A673 (cell line): ENCODE measurements at places on chromosomes 2 and 18. TPM values are rescaled to one million over a fixed set of nuclear protein-coding genes. Genes with fewer than 3 reads are reported as not detected.

GRCh38 chr2:196670342-196670741 is 30.8 kb downstream of the CCDC150 start:
- no peaks in the 10 kb centered on the region for H3K27me3 ChIP-seq
- no peak overlapping the region for H3K4me3 ChIP-seq
- DNase-seq: no peak
- no peaks in the 10 kb centered on the region for H3K36me3 ChIP-seq

The CHMP3 gene
- total RNA-seq: 87.5 and 89.0 TPM in 2 replicates

DNA sequence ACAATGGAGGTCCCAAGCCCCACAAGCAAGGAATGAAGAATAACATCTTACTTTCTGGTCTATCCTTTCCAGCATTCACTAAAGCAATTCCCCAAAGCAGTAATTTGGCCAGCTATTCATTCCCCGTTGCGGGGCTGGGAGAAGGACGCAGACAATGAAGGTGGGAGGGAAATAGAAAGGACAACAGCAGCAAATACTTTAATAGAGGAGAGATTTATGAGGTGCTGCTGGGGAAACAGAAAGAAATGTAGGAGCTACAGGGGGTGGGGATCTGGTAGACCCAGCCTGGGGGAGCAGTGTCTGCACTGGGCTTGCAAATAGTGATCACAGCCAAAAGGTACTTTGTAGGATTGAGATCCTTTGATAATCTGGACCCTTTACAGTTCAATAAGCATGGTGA is 13.9 kb upstream of the ATL2 start:
- H3K27me3 ChIP-seq: no peaks in the 10 kb centered on the region
- no peaks in the 10 kb centered on the region for H3K4me1 ChIP-seq
- no peak for DNase-seq
- no peaks in the 10 kb centered on the region for H3K36me3 ChIP-seq

GRCh38 chr18:6273423-6273822 is 141.3 kb downstream of the L3MBTL4 start:
- no peak for DNase-seq
- H3K4me1 ChIP-seq: no peaks in the 10 kb centered on the region
- H3K4me3 ChIP-seq: no peak overlapping the region
- H3K36me3 ChIP-seq: no peaks in the 10 kb centered on the region
- H3K27ac ChIP-seq: no peak overlapping the region

DNA sequence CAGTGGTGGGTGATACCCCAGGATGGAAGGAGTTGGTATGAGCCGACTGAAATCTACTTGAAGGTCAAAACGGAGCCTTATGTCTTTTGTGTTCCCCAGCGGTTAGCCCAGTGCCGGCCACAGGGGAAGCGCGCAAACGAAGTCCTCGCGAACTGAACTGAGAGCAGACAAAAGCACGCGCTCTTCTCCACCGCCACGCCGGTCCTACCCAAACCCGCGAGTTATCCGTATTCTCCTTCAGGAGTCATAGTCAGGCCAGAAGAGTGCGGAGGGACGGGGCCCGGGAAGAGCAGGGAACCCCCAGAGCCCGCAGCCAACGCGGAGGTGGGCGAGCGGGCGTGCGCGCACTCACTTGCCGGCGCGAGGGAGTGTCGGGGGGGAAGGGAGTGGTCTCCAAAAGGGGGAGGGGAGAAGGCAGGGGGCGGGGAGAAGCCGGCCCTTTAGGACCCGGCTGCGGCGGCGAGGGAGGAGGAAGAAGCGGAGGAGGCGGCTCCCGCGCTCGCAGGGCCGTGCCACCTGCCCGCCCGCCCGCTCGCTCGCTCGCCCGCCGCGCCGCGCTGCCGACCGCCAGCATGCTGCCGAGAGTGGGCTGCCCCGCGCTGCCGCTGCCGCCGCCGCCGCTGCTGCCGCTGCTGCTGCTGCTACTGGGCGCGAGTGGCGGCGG is at the start of gene IGFBP2:
IGFBP2 (plus strand) TSS at position 469 of the 664 bp plus-strand sequence; CDS start at position 573, 104 bp downstream.
- no peaks in the 10 kb centered on the region for H3K27me3 ChIP-seq
- H3K36me3 ChIP-seq: peaks cover 10% of the 10 kb centered on the region
- DNase-seq: peak; percentile 94
- peak within 1 kb of the TSS; percentile 93 for H3K27ac ChIP-seq
- H3K4me3 ChIP-seq: peak within 1 kb of the TSS; percentile 99
- peaks cover 26% of the 10 kb centered on the region for H3K4me1 ChIP-seq

The ABCG5 gene
- not detected in 2 replicates for total RNA-seq

- H3K27ac ChIP-seq: peak overlapping the region; percentile 88
- H3K4me3 ChIP-seq: peak overlapping the region; percentile 73
- H3K27me3 ChIP-seq: no peaks in the 10 kb centered on the region
- H3K36me3 ChIP-seq: peaks cover 85% of the 10 kb centered on the region
- peak; percentile 34 for DNase-seq
Observed at GRCh38 chr2:176114120-176114929, 2.3 kb upstream of the HOXD10 start.

GRCh38 chr18:48787203-48788151 is 163.3 kb downstream of the SMAD7 start:
- H3K4me1 ChIP-seq: peaks cover 6% of the 10 kb centered on the region
- no peaks in the 10 kb centered on the region for H3K27me3 ChIP-seq
- no peak overlapping the region for H3K4me3 ChIP-seq
- no peak overlapping the region for H3K27ac ChIP-seq
- DNase-seq: peak; percentile 39
- no peaks in the 10 kb centered on the region for H3K36me3 ChIP-seq

GRCh38 chr18:77271576-77272481 is 22.2 kb downstream of the GALR1 start:
- H3K36me3 ChIP-seq: no peaks in the 10 kb centered on the region
- no peak overlapping the region for H3K4me3 ChIP-seq
- no peak overlapping the region for H3K27ac ChIP-seq
- DNase-seq: no peak
- H3K27me3 ChIP-seq: no peaks in the 10 kb centered on the region
- H3K4me1 ChIP-seq: no peaks in the 10 kb centered on the region

The ATP6V1B1 gene
- total RNA-seq: 6.4 and 6.5 TPM in 2 replicates

DNA sequence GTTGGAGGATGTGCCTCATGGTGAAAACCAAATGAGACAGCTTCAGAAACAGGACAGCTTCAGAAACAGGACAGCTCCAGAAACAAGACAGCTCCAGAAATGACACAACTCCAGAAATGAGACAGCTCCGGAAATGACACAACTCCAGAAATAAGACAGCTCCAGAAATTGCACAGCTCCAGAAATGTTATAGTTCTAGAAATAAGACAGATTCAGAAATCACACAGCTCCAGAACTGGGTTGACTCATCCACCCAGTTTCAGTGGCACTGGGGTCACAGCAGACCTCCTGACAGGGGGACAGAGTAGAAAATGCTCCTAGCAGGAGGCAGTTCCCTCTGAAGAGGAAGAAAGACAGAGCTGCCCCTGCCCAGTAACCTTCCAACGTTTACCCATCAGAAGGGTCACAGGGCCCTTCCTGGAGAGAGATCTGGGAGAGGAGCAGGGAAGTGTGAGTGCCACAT is 26.9 kb upstream of the COL6A3 start:
- H3K4me1 ChIP-seq: peaks cover 4% of the 10 kb centered on the region
- H3K27me3 ChIP-seq: no peaks in the 10 kb centered on the region
- no peaks in the 10 kb centered on the region for H3K36me3 ChIP-seq
- no peak for DNase-seq

The GULP1 gene
- 7.2 and 9.5 TPM in 2 replicates for total RNA-seq

The CD226 gene
- total RNA-seq: 0.71 and 1.1 TPM in 2 replicates

The GPR55 gene
- total RNA-seq: 0.19 TPM in 1 of 2 replicates, not detected in the other

DNA sequence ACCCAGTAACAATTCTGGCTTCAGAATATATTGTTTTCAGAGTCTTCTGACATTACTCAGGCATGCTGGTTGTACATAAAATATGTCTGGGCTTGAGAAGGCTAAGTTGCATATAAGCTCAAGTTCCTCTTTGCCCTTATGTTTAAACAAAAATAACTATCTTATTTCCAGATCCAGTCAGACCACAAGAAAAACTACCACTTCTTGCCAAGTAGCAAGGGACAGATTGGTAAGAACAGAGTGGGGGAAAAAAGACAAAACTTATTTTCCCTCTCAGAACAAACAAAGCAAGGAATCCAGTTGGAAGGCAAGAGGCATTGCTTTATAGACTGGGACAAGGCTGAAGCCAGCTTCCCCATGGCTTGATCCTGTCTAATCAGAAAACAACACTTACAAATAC is 1036.7 kb upstream of the CELF4 start:
- no peak overlapping the region for H3K27ac ChIP-seq
- H3K4me1 ChIP-seq: no peaks in the 10 kb centered on the region
- H3K27me3 ChIP-seq: no peaks in the 10 kb centered on the region
- no peaks in the 10 kb centered on the region for H3K36me3 ChIP-seq
- no peak overlapping the region for H3K4me3 ChIP-seq
- no peak for DNase-seq

The CRACDL gene
- total RNA-seq: not detected in 2 replicates

DNA sequence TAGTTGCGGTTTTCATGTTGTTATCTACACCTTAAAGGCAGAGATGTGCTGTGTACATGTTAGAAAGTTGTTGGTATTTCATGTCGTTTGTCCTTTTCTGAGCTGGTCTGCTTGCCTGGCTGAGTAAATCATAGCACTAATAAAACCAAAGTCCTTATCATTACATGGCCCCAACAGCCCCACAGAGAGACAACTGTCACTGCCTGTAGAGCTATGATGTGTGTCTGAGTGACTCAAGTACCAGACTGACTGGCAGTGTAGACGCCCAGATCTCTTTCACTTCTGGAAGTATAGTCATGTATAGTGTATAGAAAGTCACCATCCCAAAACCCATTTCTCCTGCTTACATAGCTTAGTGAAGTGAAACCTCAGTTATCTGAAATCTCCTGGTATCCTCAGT is 4.3 kb downstream of the SOCS6 start:
- H3K27me3 ChIP-seq: no peaks in the 10 kb centered on the region
- H3K27ac ChIP-seq: no peak overlapping the region
- H3K36me3 ChIP-seq: no peaks in the 10 kb centered on the region
- no peak overlapping the region for H3K4me3 ChIP-seq
- no peak for DNase-seq
- no peaks in the 10 kb centered on the region for H3K4me1 ChIP-seq

The POTEJ gene
- not detected in 2 replicates for total RNA-seq

DNA sequence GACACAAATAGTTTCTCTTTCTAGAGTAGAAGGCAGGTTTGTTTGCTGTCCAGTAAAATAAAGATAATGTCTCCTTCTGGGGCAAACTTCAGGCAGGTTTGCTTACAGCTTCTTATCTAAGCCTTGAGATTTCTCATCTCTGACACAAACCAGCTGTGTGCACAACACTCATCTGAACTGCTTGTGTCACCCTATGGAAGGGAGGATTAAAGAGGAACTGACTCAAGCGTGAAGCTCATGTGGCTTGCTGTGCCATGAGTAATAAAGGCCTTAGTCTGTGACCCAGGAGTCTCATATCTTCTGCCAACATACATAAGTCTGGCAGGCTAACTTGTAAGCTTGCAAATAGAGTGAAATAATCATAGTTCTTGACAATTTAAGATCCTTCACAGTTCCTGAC is 24.2 kb upstream of the CPO start:
- H3K27me3 ChIP-seq: no peaks in the 10 kb centered on the region
- peak; percentile 15 for DNase-seq
- no peaks in the 10 kb centered on the region for H3K36me3 ChIP-seq
- H3K4me1 ChIP-seq: no peaks in the 10 kb centered on the region
- no peak overlapping the region for H3K27ac ChIP-seq

The AQP12A gene
- not detected in 2 replicates for total RNA-seq

The ATP6V1C2 gene
- not detected in 2 replicates for total RNA-seq

DNA sequence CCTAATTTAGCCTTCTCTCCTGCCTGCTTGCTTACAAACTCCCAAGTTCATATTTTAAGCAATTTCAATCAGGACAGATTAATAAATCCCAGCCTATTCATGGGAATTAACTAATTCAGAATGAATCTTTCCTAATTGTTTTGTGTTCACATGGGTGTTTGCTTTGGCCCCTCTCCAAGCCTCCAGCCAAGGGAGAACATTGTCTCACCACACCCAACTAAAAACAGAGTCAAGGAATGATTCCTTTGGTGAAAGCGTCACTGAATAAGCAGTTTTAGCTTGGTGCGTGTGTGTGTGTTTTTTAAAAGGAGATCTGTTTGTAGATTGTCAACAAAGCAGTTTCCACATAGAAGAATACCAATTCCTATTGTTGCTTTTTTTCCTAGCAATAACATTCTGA is 43.0 kb upstream of the DSG1 start:
- H3K4me1 ChIP-seq: no peaks in the 10 kb centered on the region
- DNase-seq: no peak
- H3K4me3 ChIP-seq: no peak overlapping the region
- H3K36me3 ChIP-seq: no peaks in the 10 kb centered on the region
- H3K27me3 ChIP-seq: peaks cover 17% of the 10 kb centered on the region
- no peak overlapping the region for H3K27ac ChIP-seq

- H3K4me3 ChIP-seq: no peak overlapping the region
- H3K27ac ChIP-seq: no peak overlapping the region
- DNase-seq: peak; percentile 73
- no peaks in the 10 kb centered on the region for H3K36me3 ChIP-seq
- peaks cover 8% of the 10 kb centered on the region for H3K4me1 ChIP-seq
Observed at GRCh38 chr2:181104512-181105115, 124.2 kb downstream of the UBE2E3 start.

- DNase-seq: no peak
- no peak overlapping the region for H3K4me3 ChIP-seq
- H3K4me1 ChIP-seq: no peaks in the 10 kb centered on the region
- H3K27ac ChIP-seq: no peak overlapping the region
- H3K36me3 ChIP-seq: no peaks in the 10 kb centered on the region
- H3K27me3 ChIP-seq: no peaks in the 10 kb centered on the region
Observed at GRCh38 chr2:18319987-18320386, 240.5 kb downstream of the RDH14 start.

DNA sequence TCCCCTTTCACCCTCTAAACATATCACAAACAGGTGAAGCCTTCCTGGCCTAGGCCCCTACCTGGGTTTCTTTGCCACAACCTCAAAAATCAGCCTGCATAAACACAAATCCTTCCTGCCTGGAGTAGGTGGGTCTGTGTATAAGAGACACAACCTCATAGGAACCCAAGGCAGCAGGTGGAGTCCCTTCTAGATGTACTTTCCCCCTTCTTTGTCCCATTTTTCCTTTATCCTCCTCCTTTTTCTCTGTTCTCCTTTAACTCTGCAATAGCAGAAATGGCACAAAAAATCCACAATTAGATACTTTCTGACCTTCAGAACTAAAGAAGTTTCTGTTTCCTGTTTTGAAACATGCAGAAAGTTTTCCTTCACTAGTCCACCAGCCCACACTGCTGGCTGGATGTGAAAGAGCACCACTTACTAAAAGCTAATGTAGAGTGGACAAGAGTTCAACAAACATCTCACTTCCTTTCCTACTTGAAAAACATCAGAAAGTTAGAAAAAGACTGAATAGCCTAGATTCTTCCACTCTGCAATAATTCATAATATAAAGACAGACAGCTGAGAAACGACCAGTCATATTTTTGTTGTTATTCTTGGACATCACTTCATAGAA is 11.2 kb downstream of the SLC40A1 start:
- H3K4me3 ChIP-seq: no peak overlapping the region
- H3K36me3 ChIP-seq: no peaks in the 10 kb centered on the region
- peaks cover 4% of the 10 kb centered on the region for H3K4me1 ChIP-seq
- no peaks in the 10 kb centered on the region for H3K27me3 ChIP-seq

The LYPD6B gene
- total RNA-seq: not detected in 2 replicates

- DNase-seq: no peak
- H3K4me3 ChIP-seq: no peak overlapping the region
- no peaks in the 10 kb centered on the region for H3K27me3 ChIP-seq
Observed at GRCh38 chr18:49207361-49207760, 253.1 kb downstream of the DYM start.
